ENCODE measurements at places on chromosomes 2 and 18. TPM values are rescaled to one million over a fixed set of nuclear protein-coding genes. Genes with fewer than 3 reads are reported as not detected.

Gene MYL1
- not detected for total RNA-seq

Gene SCN7A
- not detected for total RNA-seq

Gene ST6GAL2
- 16.1 TPM for total RNA-seq

Gene HDLBP
- 277 TPM for total RNA-seq

Gene CDH2
- 43.1 TPM for total RNA-seq

Gene FOXD4L1
- total RNA-seq, result 0.31 TPM

Gene LBX2
- 3.0 TPM for total RNA-seq

Gene RNMT
- 17.6 TPM for total RNA-seq

Gene CCDC74A
- total RNA-seq, result 17.0 TPM

Gene GKN2
- 2.2 TPM for total RNA-seq

Gene SAP130
- total RNA-seq, result 10.8 TPM

Gene MOCOS
- total RNA-seq, result 2.7 TPM

Gene XDH
- 1.1 TPM for total RNA-seq

Gene TMEM131
- 13.6 TPM for total RNA-seq

Gene RAX
- not detected for total RNA-seq

Gene CAPN13
- 0.07 TPM for total RNA-seq

Gene CAPN14
- 0.03 TPM for total RNA-seq

Gene ASAP2
- total RNA-seq, result 45.5 TPM

Gene DYNAP
- total RNA-seq, result not detected

Gene VWC2L
- total RNA-seq, result not detected

Gene GNAL
- total RNA-seq, result 6.0 TPM

Gene CNTNAP5
- total RNA-seq, result not detected

Gene NEURL3
- 0.67 TPM for total RNA-seq

Gene LAMA1
- 0.06 TPM for total RNA-seq

Gene ANKRD36C
- total RNA-seq, result 6.9 TPM

Gene CFAP65
- 0.48 TPM for total RNA-seq

Gene VSNL1
- total RNA-seq, result not detected

Gene PRR30
- not detected for total RNA-seq

Gene GPR45
- total RNA-seq, result not detected

Gene ABCA12
- 0.17 TPM for total RNA-seq

Gene PELI1
- 1.3 TPM for total RNA-seq

Gene C2orf78
- total RNA-seq, result not detected

Gene ZNF521
- not detected for total RNA-seq

Gene RGPD4
- total RNA-seq, result not detected

Gene UGP2
- 116 TPM for total RNA-seq

Gene CPS1
- 13.2 TPM for total RNA-seq

Gene ONECUT2
- total RNA-seq, result 0.33 TPM

Gene SLC9A2
- 2.8 TPM for total RNA-seq

Gene PROKR1
- total RNA-seq, result not detected

Gene KYNU
- 285 TPM for total RNA-seq

Gene ALLC
- total RNA-seq, result not detected

Measured in A549 treated with Mapracorat at 1 μM for 4 hours (cell line).